ENCODE measurements at places on chromosomes 6 and 20. TPM values are rescaled to one million over a fixed set of nuclear protein-coding genes. Genes with fewer than 3 reads are reported as not detected.

Gene HLA-DMB
- total RNA-seq, result 52.0 TPM

Gene NUP43
- total RNA-seq, result 22.6 TPM

Gene HTR1E
- total RNA-seq, result not detected

Gene PAK1IP1
- 10.4 TPM for total RNA-seq

Gene RNF182
- 0.66 TPM for total RNA-seq

- no peak overlapping the region for H3K4me3 ChIP-seq
- DNase-seq, result no peak
- H3K27ac ChIP-seq, result no peak overlapping the region
- H3K27me3 ChIP-seq, result no peaks in the 10 kb centered on the region
- H3K4me1 ChIP-seq, result no peaks in the 10 kb centered on the region
- H3K36me3 ChIP-seq, result no peaks in the 10 kb centered on the region
Measured at GRCh38 chr6:22612236-22612635, 42.9 kb downstream of the HDGFL1 start.

DNA sequence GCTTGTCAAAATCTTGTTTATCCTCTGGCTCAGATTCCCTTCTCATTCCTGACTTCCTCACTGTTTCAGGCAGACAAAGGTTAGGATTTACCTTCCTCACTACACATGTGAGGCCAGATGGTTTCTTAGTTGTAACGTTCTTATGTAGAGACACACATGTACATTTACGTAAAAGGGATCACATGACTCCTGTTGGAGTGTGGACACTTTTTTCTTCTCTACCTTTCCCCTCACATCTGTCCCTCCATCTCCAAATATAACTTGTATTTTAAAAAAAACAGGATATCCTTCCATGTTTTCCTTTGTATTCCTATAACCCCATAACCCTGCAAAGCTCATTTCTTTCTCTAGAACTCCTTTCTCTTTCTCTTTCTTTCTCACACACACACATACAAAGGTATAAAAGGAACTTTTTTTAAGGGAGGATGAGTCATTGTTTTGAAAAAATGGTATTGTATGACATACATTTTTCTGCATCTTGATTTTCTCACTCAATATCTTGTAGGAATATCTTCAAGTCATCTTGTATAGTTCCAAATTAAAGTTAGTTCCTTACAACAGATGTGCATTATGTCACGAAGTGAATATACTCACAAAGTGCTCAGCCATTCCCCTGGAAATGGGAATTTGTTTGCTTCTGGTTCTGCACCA, 78.2 kb upstream of the SULF2 start:
- no peak overlapping the region for H3K27ac ChIP-seq
- no peaks in the 10 kb centered on the region for H3K36me3 ChIP-seq
- H3K4me1 ChIP-seq, result no peaks in the 10 kb centered on the region
- H3K27me3 ChIP-seq, result peaks cover 7% of the 10 kb centered on the region
- H3K4me3 ChIP-seq, result no peak overlapping the region
- no peak for DNase-seq

GRCh38 chr6:108350528-108350927, 55.7 kb downstream of the AFG1L start:
- H3K27me3 ChIP-seq, result no peaks in the 10 kb centered on the region
- H3K27ac ChIP-seq, result no peak overlapping the region
- H3K36me3 ChIP-seq, result no peaks in the 10 kb centered on the region
- no peak for DNase-seq
- H3K4me1 ChIP-seq, result no peaks in the 10 kb centered on the region
- no peak overlapping the region for H3K4me3 ChIP-seq

- H3K27ac ChIP-seq, result peak overlapping the region; percentile 75
- peak overlapping the region; percentile 66 for H3K4me3 ChIP-seq
- H3K27me3 ChIP-seq, result no peaks in the 10 kb centered on the region
- no peaks in the 10 kb centered on the region for H3K4me1 ChIP-seq
- no peak for DNase-seq
Measured at GRCh38 chr6:161274488-161274858, 612 bp upstream of the AGPAT4 start.

DNA sequence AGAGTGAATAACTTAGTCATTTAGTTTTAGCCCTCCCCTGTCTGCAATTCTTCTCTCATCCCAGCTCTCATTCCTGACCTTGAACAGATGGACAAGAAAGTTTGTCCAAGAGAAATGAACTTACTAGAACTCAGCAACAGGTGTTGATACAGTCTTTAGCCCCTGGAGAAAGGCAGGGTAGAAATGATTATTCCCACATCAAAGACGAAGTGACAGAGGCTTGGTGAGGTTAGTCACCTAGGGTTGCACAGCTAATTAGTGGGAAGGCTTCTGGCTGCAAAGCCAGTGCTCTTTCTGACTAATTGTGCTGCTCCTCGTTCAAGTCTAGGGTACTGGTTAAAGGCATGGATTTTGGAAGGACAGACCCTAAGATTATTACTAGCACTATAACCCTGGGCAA, 4.5 kb downstream of the ZDHHC14 start:
- H3K4me1 ChIP-seq, result no peaks in the 10 kb centered on the region
- H3K27ac ChIP-seq, result no peak overlapping the region
- no peak overlapping the region for H3K4me3 ChIP-seq
- no peaks in the 10 kb centered on the region for H3K36me3 ChIP-seq
- H3K27me3 ChIP-seq, result no peaks in the 10 kb centered on the region

GRCh38 chr6:137931849-137932465, 64.9 kb downstream of the TNFAIP3 start:
- no peaks in the 10 kb centered on the region for H3K4me1 ChIP-seq
- no peak overlapping the region for H3K27ac ChIP-seq
- H3K36me3 ChIP-seq, result no peaks in the 10 kb centered on the region
- no peak overlapping the region for H3K4me3 ChIP-seq

DNA sequence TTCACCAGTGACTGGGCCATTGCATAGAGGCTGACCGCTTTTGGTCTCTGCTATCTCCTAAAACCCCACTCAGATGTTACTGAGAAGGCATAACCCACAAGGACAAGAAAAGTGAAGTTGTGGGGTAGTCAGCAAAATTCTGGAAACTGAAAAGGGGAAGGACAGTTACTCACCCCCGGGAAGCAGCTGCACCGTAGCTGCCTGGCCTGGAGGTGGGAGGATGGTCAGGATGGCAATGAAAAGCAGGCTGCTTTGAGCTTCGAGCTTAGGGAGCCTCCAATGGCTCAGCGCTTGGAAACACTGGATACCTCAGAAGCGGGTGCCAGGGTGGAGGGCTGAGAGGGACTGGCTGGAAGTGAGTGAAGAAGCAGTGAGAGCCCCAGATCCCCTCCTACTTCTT, 56.0 kb downstream of the KCNK5 start:
- H3K27ac ChIP-seq, result no peak overlapping the region
- no peak overlapping the region for H3K4me3 ChIP-seq
- no peaks in the 10 kb centered on the region for H3K4me1 ChIP-seq
- H3K27me3 ChIP-seq, result no peaks in the 10 kb centered on the region
- no peaks in the 10 kb centered on the region for H3K36me3 ChIP-seq

DNA sequence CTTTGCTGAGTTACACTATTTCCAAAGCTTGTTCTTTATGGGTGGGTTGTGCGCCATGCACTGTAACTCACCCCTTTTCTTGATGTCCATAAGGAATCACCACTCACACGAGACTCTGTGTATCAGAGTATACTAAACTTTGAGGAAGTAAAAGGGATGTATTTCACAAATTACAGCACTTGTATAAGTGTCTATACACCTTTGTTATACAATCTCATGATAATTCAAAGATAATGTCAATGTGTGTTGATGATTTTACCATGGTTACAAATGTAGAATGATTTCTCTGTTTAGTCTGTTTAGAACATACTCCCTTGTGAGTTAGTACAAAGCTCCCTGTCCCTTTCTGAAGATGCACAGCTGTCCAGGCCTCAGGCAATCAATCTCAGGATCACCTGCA, 922.2 kb upstream of the MAP3K7 start:
- no peak overlapping the region for H3K27ac ChIP-seq
- H3K36me3 ChIP-seq, result no peaks in the 10 kb centered on the region
- no peak for DNase-seq
- no peak overlapping the region for H3K4me3 ChIP-seq
- no peaks in the 10 kb centered on the region for H3K4me1 ChIP-seq

DNA sequence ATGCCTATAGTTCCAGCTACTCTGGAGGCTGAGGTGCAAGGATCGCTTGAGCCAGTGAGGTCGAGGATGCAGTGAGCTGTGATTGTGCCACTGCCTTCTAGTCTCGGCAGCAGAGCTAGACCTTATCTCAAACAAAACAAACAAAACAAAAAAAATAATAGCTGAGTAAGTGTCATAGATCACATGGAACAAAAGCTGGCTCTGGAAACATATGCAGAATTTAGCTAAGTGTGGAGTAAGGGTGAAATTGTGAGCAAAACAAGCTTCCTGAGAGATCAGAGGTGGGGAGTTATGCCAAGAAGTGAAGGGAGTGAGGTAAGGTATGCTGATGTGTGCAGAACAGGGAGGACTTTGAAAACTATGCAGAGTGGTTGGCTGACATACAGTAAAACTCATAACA, 18.7 kb downstream of the SGK1 start:
- H3K36me3 ChIP-seq, result no peaks in the 10 kb centered on the region
- no peak for DNase-seq
- H3K4me3 ChIP-seq, result no peak overlapping the region
- no peaks in the 10 kb centered on the region for H3K4me1 ChIP-seq

DNA sequence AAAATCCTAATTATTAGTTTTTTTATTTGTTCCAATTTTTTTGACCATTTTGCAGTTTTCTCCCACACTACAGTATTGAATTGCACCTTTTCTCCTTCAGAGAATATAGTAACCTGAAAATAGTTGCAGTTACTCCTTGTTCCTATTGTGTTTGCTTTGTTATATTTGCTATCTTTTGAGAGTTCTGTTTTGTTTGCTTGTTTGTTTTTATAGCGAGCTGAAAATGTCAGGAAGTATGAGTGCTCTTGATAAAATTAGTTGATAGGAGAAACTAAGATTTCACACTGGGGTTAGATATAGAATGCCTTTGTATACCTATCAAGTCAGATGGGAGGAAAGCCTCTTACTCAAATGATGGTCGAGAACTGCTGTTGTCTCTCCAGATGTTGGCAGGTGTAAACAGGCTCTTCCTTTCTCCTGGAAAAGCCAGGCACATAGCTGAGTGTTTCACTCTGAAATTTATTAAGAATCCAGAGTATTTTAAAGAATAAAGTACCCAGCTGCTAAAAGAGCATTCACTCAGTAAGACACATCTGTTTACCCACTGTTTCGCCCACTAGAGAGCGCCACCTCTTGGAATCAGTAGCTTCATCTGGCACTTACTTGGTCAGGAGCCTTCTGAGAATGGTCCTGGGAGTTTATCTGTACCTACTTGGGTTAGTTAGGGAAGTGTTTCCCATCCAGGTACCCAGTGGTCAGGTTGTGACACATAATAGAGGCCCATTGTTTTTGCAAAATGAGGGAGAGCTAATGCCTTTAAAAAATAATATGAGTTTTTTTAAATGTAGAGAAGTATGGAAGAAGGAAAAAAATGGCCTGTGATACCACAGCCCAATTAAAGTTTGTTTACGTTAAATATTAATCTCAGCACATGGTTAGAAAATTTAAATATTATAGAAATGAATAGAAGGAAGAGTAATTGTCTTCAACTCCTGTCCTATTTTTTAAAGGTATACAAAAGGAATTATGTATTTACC, 11.2 kb downstream of the NT5DC1 start:
- DNase-seq, result no peak
- no peaks in the 10 kb centered on the region for H3K36me3 ChIP-seq
- H3K27ac ChIP-seq, result no peak overlapping the region

GRCh38 chr6:156046841-156047449, 591.3 kb upstream of the NOX3 start:
- H3K4me3 ChIP-seq, result no peak overlapping the region
- H3K27ac ChIP-seq, result no peak overlapping the region
- no peaks in the 10 kb centered on the region for H3K4me1 ChIP-seq
- no peaks in the 10 kb centered on the region for H3K36me3 ChIP-seq
- no peak for DNase-seq

GRCh38 chr6:156674197-156674596, 103.0 kb upstream of the ARID1B start:
- no peaks in the 10 kb centered on the region for H3K27me3 ChIP-seq
- DNase-seq, result no peak
- H3K27ac ChIP-seq, result no peak overlapping the region
- H3K4me1 ChIP-seq, result no peaks in the 10 kb centered on the region

- no peak overlapping the region for H3K27ac ChIP-seq
- no peak overlapping the region for H3K4me3 ChIP-seq
- no peak for DNase-seq
- H3K27me3 ChIP-seq, result no peaks in the 10 kb centered on the region
Measured at GRCh38 chr20:39263076-39263475, 300.9 kb downstream of the DHX35 start.

DNA sequence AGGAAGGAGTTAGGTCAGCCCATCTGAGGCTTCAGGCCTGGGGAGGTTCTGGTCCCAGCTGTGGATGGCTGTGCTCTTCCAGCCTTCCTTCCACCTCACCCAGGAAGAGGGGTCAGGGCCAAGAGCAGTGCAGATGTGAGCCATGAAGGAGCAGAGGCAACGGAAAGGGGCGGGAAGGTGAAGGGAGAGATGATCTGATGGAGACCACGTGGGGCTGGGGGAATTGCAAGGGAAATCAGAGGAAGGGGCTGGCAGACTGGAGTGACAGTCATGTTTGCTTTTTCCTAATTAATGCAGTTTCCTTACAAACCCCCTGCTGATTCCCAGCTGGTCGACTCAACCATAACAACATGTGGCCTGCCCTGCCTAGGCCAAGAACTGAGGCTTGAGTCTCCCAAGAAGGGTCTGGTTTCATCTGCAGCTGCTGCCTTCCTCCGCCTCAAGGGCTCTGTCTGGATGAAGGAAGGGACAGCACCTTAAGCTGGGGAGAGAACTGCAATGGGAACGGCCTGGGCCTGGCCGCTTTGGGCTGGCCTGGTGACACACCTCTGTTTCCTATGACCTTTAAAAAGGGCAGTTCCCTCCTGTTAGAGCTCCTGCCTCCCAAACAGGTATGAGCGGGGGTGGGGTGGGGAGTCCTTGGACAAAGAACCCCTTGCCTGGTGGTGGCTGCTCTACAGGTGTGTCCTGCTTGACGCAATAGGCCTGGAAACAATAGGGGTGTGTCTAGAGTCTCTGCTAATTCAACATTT, 7.8 kb upstream of the MRPS18A start:
- H3K27ac ChIP-seq, result peak overlapping the region; percentile 59
- H3K36me3 ChIP-seq, result no peaks in the 10 kb centered on the region
- DNase-seq, result peak; percentile 64
